Stimulated activated CD8-positive, alpha-beta memory T cell treated with anti-CD3 and anti-CD28 coated beads, Interleukin-15, amount 100 ng/mL, for 48 hours (primary cell): ENCODE measurements at places on chromosomes 2 and 18.

DNA sequence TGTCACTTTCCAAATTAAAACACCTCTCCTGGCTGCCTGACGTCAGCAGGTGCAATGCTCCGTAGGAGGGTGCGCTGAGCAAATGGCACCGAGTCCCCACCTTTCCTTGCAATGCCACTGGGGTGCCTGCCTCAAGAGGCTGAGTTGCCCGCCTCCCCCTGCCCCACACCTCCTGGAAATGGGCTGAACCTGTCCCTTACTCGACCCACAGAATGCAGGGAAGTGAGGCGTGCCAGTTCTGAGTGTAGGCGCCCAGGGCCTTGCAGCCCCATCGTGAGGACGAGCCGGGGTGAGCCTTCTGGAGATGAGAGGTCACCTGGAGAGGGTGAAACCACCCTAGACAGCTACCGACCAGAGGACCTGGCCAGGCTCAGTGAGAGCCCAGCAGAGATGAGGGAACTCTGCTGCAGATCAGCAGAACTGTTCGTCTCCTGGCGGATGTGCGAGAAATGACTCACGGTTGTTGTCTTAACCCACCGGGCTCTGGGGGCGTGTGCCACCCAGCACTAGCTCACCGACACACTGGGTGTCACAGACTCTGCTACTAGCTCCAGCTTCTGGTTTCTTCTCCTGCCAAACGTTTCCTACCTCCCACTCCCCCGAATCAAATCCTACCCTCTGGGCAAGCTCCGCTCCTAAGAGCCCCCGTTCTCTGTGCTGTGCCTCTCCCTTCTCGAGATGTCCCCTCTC is 168.7 kb upstream of the HDAC4 start:
- no peak for DNase-seq

- no peak for DNase-seq
Observed at GRCh38 chr2:47561906-47562305, 158.9 kb downstream of the MSH2 start.

DNA sequence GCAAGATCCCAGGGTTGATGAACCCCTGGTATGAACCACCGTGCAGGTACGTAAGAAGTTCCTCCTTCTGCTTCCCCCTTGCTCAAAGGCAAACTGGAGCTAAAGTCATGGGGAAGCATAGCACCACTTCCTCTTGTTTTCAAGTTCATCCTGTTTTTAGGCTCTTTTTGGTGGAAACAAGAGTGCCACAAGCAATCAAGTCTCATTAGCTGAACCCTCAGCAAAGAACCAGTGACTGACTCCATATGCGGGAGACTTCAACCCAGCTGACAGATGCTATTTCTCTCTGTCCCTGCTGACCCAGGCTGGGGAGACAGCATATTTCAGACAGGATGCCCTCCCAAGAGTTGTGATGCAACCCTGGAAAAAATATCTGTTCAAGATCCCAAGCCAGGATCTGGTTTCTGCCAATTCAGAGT is 47.7 kb downstream of the BCL2 start:
- no peak for DNase-seq

DNA sequence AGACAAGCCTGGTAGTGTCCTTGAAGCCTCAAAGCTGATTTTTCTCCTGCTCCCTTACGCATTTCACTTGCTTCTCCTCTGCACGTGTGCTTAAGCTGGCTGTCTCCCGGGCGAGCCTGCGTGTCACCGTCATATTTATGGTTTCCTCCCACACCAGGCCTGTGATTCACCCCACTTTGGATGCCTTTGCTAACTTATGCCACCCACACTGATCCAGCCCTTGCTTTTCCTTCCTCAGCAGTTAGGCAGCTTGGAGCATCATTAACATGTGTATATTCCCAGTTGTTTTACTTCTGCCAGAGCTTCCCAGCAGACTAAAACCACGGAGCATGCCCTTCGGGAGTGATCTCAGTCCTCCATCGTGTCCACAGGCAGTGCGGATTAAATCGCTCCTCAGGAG is 2.2 kb downstream of the ST3GAL5 start:
- peak; percentile 49 for DNase-seq

GRCh38 chr18:79544386-79544963 is 135.1 kb upstream of the CTDP1 start:
- no peak for DNase-seq
